ENCODE measurements at places on chromosomes 4 and X. TPM values are rescaled to one million over a fixed set of nuclear protein-coding genes. Genes with fewer than 3 reads are reported as not detected.

DNA sequence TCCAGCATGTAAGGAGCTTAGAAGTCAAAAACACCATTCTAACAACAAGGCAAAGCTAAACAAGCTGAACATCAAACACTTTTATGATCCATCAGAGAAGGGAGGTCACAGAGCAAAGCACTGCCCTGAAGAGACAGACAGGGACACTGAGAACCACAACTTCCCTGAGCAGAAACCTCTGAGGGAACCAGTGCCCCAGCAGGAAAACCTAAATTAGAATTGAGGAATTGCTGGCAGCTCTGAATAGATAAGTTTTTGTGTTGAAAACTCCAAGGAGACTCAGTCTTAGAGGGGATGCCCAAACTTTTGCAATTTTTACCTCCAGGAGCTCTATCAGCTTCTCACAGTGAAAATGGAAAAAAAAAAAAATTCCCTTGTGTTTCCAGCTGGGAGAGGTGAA lies 83.0 kb upstream of the MAPK10 start:
- H3K36me3 ChIP-seq: no peaks in the 10 kb centered on the region
- H3K4me3 ChIP-seq: no peak overlapping the region
- no peak overlapping the region for H3K27ac ChIP-seq
- H3K4me1 ChIP-seq: no peaks in the 10 kb centered on the region

DNA sequence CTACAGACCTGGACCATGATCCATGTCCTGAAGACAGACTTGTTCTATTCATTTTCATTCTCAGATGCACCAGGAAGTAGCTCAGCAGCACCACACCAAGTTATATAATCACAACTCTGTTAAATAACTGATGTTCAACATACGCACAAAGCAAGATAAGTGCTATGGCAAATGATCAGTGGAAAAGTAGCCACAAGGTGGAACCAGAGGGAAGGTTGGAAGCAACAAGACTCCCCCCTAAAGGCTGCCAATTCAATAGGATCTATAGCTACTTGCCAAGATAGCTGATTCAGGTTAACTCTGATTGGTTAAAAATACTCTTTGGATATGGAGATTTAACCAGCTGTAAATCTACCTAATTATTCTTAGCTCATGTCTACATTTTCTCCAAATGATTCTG lies 23.7 kb upstream of the FAM47B start:
- H3K4me3 ChIP-seq: no peak overlapping the region
- H3K36me3 ChIP-seq: no peaks in the 10 kb centered on the region
- no peaks in the 10 kb centered on the region for H3K27me3 ChIP-seq
- no peak overlapping the region for H3K27ac ChIP-seq
- H3K4me1 ChIP-seq: no peaks in the 10 kb centered on the region

DNA sequence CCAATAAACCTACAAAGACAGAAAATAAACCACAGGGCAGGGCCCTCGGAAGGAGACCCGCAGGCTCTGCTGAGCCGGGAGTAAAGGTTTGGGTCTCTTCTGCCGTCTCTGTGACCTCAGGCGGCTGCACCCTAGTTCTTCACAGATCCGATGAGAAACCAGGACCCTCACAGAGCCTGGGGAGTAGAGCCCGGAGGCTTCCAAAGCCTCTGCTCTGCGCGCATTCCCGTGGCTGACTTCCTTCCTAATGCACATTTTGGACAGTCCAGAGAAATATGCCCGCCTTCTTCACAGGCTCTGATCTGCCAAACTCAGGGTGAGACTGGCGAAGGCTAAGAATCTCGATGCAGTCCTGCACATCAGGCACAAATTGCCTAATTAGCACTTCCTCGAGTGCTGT lies 245.5 kb downstream of the EVC2 start:
- no peaks in the 10 kb centered on the region for H3K27me3 ChIP-seq
- H3K27ac ChIP-seq: no peak overlapping the region
- H3K4me1 ChIP-seq: no peaks in the 10 kb centered on the region
- H3K36me3 ChIP-seq: no peaks in the 10 kb centered on the region
- no peak for DNase-seq
- no peak overlapping the region for H3K4me3 ChIP-seq

GRCh38 chrX:17737986-17738713 lies 857 bp downstream of the SCML1 start:
- no peak overlapping the region for H3K27ac ChIP-seq
- H3K27me3 ChIP-seq: peaks cover 46% of the 10 kb centered on the region
- DNase-seq: peak; percentile 12
- peaks cover 19% of the 10 kb centered on the region for H3K4me1 ChIP-seq
- no peaks in the 10 kb centered on the region for H3K36me3 ChIP-seq
- peak overlapping the region; percentile 69 for H3K4me3 ChIP-seq

DNA sequence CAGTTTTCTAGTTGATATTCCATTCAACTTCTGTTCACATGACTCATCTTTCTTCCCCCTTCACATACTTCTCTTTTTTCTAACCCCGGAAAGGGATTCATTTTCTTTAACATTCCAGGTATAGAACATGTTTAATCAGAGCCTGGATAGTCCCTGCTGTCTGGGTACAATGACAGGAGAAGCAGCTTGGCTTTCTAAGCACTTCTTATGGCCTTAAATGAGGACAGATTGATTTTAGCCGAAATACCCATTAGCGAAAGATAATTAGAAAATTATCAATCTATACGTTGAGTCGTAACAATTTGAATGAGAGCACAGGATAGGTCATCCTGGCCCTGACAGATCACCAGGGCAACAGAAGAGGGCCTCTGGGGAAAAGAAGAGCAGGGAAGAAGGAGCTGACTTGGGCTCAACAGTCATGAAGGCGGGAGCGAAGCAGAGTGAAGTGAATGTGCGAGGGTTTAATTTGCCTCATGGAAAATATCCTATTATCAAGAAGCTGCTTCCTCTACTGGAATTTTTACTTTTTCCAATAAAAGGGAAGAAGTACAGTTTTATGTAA lies 62.2 kb downstream of the PPP1R2C start:
- H3K36me3 ChIP-seq: no peaks in the 10 kb centered on the region
- H3K27ac ChIP-seq: no peak overlapping the region
- DNase-seq: no peak
- no peaks in the 10 kb centered on the region for H3K4me1 ChIP-seq

GRCh38 chr4:94577136-94577535 lies 125.4 kb downstream of the PDLIM5 start:
- no peaks in the 10 kb centered on the region for H3K27me3 ChIP-seq
- H3K27ac ChIP-seq: no peak overlapping the region
- H3K4me3 ChIP-seq: no peak overlapping the region
- H3K4me1 ChIP-seq: no peaks in the 10 kb centered on the region
- no peaks in the 10 kb centered on the region for H3K36me3 ChIP-seq

The TASL gene
- total RNA-seq: 5.2 TPM

DNA sequence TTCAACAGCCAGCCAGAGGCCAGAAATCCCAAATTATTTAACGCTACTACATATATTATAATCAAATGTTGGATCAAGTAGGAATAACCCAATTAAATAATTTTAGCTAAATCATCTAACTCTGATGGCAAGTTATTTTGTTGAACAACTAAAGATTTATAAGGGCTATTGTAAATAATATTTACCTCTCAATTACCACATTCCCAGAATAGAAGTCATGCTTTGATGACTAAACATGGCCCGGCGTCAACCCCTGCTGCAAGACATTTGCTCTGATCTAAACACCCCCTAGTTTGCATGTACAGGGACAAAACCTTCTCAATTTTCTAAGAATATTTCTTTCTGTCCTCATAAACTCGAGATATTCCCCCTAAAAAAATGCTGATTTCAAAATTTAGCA lies 14.2 kb downstream of the VEGFC start:
- H3K27ac ChIP-seq: no peak overlapping the region
- H3K4me1 ChIP-seq: no peaks in the 10 kb centered on the region
- DNase-seq: no peak
- H3K27me3 ChIP-seq: peaks cover 2% of the 10 kb centered on the region

The UCP1 gene
- not detected for total RNA-seq

- H3K27ac ChIP-seq: no peak overlapping the region
- no peaks in the 10 kb centered on the region for H3K4me1 ChIP-seq
- H3K4me3 ChIP-seq: no peak overlapping the region
- H3K27me3 ChIP-seq: no peaks in the 10 kb centered on the region
These were observed 480.3 kb upstream of the GRIA3 start for GRCh38 chrX:122703762-122704161.
